ENCODE measurements at places on chromosomes 7 and 10.

DNA sequence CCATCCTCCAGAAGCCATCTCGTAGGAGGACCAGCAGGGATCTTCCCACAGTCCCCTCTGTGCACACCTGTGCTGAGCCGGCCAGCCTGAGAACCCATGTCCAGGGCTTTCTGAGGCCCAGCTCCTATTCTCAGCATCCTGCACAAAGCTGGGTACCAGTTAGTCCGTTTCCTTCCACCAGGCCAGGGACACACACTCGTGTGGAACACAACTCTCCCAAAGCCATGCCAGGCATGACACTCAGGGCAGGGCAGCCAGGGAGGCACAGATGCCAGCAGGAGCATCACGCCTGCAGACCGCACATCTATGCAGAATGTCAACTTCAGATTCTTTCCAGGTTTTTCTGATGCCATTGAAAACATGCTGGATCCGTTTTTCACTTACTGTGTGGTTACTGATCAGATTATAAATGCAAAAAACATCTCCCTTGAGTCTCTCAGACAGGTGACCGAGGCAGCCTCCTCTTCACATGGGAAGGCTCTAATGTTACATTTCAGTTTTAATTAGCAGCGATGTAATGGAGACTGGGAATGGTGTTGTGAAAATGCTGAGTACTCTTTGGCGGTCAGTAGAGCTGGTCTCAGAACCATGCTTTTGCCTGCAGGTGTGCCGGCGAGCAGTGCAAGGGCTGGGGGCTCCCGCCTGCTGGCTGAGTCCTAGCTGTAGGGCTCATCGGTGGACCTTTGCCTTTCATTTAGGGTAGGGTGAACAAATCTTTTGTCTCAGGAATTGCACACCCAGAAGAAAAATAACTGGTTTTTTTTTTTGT, 3.3 kb upstream of the SUN1 start:
- no peak for DNase-seq

DNA sequence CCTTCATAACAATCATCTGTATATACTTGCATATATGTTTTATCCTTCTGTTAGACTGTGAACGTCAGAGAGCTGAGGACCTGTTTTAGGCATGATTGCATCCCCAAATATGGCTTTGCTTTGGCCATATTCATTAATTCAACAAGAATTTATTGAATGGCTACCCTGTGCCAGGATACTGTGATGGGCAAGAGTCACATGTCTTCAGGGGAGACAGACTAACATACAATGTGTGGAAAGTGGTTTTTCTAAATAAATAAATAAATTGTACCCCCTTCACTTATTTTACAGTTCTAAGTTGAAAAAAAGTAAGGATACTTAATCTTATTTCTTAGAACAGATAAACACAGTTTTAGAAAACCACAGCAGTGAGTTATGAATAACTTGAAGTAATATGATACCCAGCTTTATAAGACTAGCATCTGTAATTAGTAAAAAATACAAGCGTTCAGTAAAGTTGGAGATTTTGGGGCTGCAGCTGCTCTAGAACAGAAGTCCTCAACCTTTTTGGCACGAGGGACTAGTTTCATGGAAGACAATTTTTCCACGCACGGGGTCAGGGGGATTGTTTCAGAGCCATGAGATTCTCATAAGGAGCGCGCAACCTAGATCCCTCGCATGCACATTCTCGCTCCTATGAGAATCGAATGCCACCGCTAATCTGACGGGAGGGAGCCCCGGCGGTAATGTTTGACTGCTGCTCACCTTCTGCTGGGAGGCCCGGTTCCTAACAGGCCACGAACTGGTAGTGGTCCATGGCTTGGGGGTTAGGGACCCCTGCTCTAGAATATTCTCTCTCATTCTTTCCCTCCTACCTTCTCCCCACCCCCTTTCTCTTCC, 89.4 kb upstream of the MTPN start:
- DNase-seq: no peak

DNA sequence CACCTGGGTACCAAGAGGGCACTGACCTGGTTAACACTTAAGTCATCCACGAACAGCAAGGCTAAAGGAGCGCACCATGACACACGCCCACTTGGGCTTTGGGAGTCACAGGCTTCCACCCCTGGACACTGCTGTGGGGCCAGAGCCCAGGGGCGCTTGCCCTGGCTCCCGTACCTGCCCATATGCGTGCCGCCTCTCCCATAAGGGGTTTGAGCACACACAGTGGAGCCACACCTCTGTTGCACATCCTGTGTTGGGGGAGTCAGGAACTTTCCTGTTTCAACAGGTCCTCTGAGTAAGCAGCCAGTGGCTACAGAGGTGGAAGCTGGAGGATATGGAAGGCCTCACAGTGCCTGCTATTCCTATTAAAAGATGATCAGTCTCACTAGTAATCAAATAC, 152.0 kb downstream of the REEP3 start:
- DNase-seq: no peak

GRCh38 chr7:157895520-157896375, 558.9 kb downstream of the DNAJB6 start:
- DNase-seq: no peak

GRCh38 chr7:157687158-157687557, 350.4 kb downstream of the DNAJB6 start:
- DNase-seq: no peak
